ENCODE measurements at places on chromosomes 7 and 10.

DNA sequence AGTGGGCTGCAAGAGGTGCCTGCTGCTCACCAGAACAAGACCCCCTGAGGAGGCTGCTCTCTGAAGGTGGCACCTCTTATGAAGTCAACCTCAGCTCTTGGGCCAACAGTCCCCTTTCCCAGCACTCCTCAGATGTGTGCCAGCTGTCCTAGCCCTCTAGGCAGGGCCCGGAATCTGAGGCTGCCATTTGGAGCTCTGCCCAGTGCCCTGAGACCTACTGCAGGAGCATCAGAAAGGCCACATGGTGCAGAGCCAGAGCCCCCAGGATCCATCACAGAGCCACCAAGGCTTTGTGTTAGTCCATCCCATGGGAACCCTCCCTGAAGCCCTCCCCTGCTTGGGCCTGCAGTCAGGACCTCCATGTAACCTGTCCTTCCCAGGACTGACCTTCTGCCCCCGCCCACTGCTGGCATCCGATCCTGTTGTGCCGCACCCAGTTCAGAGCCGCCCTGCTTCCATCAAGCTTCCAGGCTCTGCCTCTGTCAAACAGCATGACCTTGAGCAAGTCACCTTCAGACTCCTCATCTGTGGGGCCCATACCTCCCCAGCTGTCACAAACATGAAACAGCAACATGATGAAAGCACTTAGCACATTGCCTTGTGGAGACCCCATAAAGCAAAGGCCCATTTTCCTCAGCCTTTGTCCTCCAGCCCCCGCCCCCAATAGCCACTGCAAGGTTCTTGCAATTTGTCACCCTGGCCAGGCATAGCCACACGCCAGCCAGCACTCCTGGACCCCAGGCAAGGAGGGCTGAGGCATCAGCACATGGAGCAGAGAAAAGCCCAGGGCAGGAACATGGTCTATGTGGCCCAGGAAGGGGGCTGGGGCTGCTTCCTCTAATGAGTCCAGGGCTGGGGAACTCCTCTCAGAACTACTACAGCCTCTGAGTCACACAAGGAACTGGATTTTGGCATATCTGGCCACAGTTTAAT lies 51.7 kb downstream of the GRID1 start:
- no peak for DNase-seq

- no peak for DNase-seq
These were observed 36.5 kb downstream of the DDIT4 start for GRCh38 chr10:72310241-72310633.

- DNase-seq: no peak
These were observed 51.3 kb downstream of the BRAF start for GRCh38 chr7:140873434-140873833.

DNA sequence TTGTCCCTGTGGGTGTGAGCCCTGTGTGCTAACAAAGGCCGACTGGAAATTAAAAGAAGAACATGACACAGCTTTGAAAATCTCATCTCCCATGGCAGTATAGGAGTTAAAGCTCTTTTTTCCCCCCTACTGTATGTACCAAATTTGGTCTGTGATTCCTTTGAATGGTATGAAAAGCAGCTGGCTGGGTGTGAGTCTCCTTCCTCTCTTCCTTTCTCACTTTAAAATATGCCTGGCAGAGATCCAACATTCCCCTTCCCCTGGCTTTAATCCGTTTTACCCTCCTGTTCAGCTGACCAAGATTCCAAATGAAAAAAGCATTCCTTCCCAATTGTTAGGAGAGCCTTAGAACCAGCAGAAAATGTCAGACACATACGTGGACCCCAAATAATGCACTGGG lies 225.0 kb upstream of the CELF2 start:
- no peak for DNase-seq

DNA sequence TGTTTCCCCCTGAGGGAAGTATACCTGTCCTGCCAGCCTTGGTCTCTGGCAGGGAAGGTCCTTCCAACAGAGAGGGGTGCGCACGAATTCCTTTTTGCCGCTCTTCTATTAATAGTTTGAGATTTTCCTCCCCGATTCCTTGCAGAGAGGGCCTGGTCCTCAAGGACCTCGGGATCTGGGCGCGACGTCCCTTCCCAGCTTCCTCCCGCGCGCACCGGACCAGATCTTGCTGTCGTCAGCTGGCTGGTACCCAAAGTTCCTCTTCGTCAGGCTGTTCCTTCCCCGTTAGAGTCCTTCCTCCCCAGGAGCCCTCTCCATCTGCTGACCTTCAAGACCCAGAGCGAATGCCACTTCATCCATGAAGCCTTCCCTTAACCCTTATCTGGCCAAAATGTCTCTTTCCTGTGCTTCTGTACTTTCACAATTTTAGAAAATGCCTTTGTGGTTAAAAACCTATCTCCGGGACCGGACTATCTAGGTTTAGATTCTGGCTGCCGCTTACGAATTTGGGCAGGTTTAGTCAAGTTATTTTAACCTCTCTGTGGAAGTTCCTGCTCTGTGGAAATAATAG lies 851 bp upstream of the GOT1 start:
- DNase-seq: no peak
